Stimulated activated CD4-positive, alpha-beta T cell treated with anti-CD3 and anti-CD28 coated beads, Interleukin-2, amount 100 ng/mL, for 24 hours (primary cell): ENCODE measurements at places on chromosomes 3 and 15.

GRCh38 chr3:197528190-197528589 lies 27.6 kb downstream of the BDH1 start:
- DNase-seq: no peak

- no peak for DNase-seq
Observed at GRCh38 chr3:51904034-51904823, 1.1 kb upstream of the IQCF1 start.

DNA sequence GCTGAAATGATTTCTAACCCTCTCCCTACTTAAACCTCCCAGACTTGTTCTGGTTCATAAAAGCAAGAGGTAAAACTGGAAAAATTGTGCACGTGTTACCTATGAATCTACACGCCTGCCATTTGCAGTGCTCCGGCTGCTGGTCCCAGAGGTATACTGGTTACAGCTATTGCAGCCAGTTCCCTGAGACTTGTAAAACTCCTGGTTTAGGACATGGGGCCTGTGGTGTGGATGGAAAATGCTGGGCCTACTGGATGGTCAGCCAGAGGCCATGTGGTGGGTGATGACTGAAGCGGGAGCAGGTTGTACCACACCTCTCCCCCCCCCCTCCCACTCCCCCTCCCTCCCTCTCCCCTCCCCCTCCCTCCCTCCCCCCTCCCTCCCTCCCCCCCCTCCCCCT lies 45.0 kb downstream of the SENP2 start:
- DNase-seq: no peak

GRCh38 chr15:98650417-98651035 lies 2.2 kb downstream of the IGF1R start:
- peak; percentile 53 for DNase-seq

DNA sequence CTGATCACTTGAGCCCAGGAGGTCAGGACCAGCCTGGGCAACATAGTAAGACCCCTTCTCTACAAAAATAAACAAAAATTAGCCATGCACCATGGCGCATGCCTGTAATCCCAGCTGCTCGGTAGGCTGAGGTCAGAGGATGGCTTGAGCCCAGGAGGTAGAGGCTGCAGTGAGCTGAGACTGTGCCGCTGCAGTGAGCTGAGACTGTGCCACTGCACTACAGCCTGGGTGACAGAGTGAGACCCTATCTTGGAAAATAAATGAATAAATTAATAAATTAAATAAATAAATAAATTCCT lies 10.8 kb downstream of the SHISA5 start:
- DNase-seq: no peak

DNA sequence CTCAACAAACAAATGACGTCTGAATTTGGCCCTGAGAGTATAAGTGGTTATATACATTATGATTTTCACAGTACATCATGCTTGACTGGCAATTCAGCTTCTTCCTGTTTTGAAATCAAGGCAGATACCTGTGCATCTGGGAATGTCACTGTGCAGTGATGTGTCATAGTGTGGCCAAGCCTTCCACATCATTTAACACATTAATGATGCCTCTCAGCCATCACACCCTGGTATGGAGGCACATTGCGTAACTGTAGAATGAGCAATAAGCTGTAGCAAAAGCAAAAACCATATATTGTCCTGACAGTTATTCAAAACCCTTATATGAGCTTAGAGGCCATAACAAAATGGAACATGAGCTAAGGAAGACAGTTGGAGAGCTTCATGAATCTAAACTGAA lies 246.0 kb downstream of the EPHA3 start:
- DNase-seq: no peak

- no peak for DNase-seq
Observed at GRCh38 chr15:81887912-81888311, 157.9 kb downstream of the MEX3B start.

DNA sequence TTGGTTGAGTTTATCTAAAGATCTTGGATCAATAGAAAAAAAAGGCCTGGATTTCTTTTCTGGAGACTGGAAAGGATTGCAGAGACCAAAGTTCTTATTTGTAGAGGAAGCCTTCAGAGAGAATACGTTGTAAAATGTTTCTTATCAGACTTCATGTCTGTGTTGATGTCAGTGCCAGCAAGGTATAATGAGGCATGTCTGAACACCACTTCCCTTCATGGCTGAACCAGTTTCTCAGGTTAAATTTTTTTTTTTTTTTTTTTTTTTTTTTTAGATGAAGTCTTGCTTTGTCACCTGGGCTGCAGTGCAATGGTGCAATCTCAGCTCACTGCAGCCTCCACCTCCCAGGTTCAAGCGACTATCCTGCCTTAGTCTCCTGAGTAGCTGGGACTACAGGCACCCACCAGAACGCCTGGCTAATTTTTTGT lies 17.8 kb upstream of the ZNF774 start:
- DNase-seq: no peak

- DNase-seq: no peak
Observed at GRCh38 chr15:75022783-75023180, 608 bp upstream of the PPCDC start.

- DNase-seq: no peak
Observed at GRCh38 chr15:38672814-38673670, 108.4 kb upstream of the RASGRP1 start.

GRCh38 chr3:125010393-125010792 lies 45.4 kb downstream of the HEG1 start:
- no peak for DNase-seq

GRCh38 chr15:65058394-65059368 lies 9.1 kb downstream of the RASL12 start:
- DNase-seq: no peak

DNA sequence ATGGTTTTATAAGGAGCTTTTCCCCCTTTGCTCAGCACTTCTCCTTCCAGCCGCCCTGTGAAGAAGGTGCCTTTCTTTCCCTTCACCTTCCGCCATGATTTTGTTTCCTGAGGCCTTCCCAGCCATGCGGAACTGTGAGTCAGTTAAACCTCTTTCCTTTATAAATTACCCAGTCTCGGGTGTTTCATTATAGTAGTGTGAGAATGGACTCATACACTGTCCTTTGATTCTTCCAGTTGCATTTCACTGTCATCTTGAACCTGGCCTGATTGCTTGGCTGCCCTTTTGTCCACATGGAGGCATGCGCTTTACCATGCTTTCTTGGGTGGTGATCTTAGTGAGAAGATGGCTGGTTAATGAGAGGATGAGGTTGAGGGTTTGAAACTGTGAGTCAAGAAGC lies 23.2 kb downstream of the USP13 start:
- DNase-seq: no peak
